DMS153 (cell line): ENCODE measurements at places on chromosomes 12 and 14.

DNA sequence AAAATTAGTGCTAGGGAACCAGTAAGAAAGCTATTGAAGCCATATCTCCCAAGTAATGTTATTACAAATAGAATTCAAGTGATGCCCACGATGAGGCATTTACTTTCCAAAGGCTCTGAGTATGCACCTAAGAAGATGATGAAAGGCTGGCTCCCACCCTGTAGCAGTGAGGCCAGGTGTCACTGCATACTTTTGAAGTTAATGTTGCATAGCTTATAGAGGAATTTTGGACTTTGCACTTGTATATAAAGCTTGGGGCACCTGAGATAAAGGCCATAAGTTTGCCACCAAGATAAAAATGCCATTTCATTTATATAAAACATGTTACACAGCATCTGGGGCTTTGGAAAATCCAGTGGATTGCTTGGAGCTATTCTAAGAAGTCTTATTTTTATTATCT lies 96.2 kb downstream of the PTPRB start:
- no peak for DNase-seq

DNA sequence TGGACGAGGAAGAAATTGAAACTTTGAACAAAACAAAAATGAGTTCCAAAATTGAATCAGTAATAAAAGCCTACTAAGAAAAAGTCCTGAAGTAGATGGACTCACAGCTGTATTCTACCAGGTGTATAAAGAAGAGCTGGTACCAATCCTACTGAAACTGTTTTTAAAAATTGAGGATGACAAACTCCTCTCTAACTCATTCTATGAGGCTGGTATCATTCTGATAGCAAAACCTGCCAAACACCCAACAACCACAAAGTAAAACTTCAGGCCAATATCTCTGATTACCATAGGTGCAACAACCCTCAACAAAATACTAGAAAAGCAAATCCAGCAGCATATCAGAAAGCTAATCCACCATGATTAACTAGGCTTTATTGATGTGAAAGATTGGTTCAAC lies 33.9 kb upstream of the LDHB start:
- no peak for DNase-seq

- DNase-seq: no peak
These were observed 243.2 kb downstream of the ANO6 start for GRCh38 chr12:45458854-45459807.

DNA sequence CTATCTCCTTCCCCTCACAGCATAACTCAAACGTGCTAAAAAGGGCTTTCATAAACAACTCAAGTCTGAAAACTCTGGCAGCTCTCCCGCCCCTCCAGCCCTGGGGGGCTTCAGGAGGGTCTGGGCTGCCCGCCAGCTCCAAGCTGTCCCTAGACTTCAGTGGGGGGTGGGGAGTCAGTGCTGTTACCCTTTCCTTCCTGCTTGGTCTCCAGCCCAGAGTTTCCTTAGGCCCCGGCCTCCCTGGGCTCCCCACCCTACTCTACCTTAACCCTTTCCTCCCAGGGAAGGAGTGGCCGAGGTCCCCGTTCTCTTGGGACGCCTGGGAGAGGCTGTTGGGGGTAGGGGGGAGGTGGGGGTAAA lies 530 bp upstream of the NYNRIN start:
- DNase-seq: no peak

DNA sequence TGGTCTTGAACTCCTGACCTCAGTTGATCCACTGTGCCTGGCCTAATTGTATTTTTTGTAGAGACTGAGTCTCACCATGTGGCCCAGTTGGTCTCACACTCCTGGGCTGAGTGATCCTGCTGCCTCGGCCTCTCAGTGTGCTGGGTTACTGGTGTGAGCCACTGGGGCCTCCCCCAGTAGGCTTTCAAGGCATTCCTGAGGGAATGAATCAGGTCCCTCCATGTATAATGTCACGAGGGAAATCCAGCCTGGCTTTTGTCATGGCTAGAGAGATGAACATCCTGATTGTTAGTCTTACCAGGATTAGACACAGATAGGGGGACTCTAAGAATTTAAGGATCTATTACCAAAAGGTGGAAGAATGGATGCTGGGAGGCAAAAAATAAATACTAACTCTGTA lies 51.9 kb downstream of the CPSF2 start:
- no peak for DNase-seq

- DNase-seq: peak; percentile 34
These were observed 286.0 kb downstream of the ZFP36L1 start for GRCh38 chr14:68506645-68507419.

DNA sequence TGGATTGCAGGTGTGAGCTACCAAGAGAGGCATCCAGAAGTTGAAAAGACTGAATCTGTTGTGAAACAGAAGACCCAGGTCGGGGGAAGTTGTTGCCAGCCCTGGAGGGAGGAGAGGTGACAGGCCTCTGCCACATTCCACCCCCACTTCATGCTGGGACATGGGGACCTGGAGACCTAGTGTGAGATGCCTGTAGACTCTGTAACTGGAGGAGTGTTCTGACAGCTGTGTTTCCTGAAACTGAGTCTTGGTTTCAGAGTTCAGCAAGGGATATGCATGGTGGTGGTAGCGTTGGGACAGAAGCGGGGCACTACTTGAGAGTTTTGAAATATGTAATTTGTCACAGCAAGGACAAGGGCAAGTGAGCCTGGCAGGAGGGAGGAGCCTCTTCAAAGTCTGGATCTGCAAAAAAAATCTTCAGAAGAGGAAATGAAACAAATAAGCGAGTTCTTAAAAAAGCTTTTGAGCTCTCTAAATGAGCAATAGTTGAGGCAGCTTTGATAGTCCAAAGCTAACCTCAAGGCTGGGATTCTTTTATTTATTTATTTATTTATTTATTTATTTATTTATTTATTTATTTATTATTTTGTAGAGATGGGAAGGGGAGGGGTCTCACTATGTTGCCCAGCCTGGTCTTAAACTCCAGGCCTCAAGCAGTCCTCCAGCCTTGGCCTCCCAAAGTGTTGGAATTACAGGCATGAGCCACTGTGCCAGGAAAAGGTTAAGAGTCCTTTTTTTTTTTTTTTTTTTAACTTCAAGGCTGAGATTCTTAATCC lies 58.9 kb upstream of the EEA1 start:
- DNase-seq: no peak

GRCh38 chr12:87086118-87086891 lies 830.1 kb upstream of the MGAT4C start:
- DNase-seq: no peak

- no peak for DNase-seq
These were observed 89.5 kb downstream of the ALX1 start for GRCh38 chr12:85369365-85370154.

- no peak for DNase-seq
These were observed 312.4 kb upstream of the TBX3 start for GRCh38 chr12:114996382-114996781.

- DNase-seq: no peak
These were observed 30.9 kb upstream of the LUM start for GRCh38 chr12:91142221-91142631.

GRCh38 chr14:79652513-79653307 lies 558.6 kb downstream of the DIO2 start:
- no peak for DNase-seq

- DNase-seq: no peak
These were observed 28.8 kb downstream of the ATXN2 start for GRCh38 chr12:111570084-111570961.

GRCh38 chr12:5096241-5096924 lies 52.7 kb downstream of the KCNA5 start:
- DNase-seq: no peak

DNA sequence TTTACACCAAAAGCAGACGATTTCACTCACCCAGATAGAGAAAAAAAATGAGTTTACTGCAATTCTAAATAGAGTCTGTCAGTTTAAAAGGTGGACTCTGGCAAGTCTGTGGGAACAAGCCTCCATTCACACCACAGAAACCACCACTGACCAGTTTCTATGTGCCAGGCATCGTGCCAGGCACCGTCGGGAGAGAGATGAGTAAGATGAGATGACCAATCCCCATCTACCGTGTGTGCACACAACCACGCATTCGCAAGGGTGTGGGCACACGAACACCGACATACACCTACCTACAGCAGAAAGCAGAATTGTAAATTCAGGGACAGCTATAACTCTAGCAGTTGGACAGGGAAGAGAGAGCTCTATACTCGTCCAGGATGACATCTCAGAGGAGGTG lies 58.3 kb downstream of the PRIMA1 start:
- no peak for DNase-seq

DNA sequence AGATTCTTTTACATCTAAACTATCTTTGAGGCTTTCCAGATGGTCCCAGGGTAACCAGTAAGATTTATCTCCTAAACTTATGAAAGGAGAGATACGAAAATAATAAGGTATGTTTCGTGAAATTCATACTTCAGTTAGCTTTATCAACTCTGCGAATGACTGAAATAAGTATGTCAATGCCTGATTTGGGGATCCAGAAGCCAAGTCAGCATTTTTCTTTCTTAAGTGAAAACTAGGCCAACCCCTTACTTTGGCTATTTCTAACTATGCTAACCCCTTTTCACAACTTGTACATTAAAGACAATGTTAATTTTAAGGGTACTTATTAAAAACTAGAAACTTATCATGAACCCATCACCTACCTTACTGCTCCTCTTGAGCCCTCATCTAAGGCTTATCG lies 26.9 kb upstream of the NID2 start:
- no peak for DNase-seq

DNA sequence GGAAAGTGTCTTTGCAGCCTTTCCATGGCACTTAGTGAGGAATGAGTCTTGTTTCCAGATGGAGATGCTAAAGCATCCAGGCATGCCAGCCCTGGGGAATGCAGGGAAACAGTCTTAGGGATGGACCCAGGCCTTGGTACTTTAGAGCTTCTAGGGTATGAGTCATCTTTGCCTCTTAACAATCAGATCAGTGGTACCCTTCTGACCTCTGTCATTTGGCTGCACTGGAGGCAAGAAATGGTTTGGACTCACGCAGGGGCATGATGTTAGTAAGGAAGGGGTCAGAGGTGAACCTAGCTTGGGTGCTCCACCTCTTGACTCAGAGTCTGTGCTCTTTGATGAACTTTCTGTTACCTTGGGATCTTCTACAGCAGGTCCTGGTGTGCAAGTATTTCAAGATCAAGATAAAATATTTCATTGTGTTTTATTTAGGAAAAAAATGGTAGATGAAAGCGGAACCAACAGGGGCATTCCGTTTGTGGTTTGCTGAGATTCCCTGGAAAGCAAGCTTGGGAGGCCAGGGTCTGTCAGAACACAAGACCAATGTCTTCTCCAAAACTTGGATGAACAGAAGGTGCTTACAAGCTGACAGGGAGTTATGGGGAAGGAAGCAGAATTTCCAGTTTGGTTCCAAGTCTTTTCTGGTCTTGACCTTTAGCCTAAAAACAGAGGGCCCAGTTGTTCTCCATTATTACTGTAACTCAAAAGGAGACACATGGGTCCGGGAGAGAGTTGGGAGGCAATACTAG lies 216.2 kb downstream of the ZFP36L1 start:
- no peak for DNase-seq
